ENCODE measurements at places on chromosomes 1 and 21. TPM values are rescaled to one million over a fixed set of nuclear protein-coding genes. Genes with fewer than 3 reads are reported as not detected.

Gene BPNT1
- 68.2 TPM for total RNA-seq

Gene KRTAP19-4
- not detected for total RNA-seq

Gene OR2T10
- total RNA-seq, result not detected

Gene FCGR2B
- not detected for total RNA-seq

Gene ALX3
- not detected for total RNA-seq

Gene COL8A2
- total RNA-seq, result 0.04 TPM

Gene PPM1J
- 0.07 TPM for total RNA-seq

Gene SPRR2D
- total RNA-seq, result not detected

GRCh38 chr1:226027538-226028217, 28.5 kb upstream of the SDE2 start:
- H3K27ac ChIP-seq, result no peak overlapping the region
- no peaks in the 10 kb centered on the region for H3K27me3 ChIP-seq
- H3K4me3 ChIP-seq, result peak overlapping the region; percentile 41
- no peaks in the 10 kb centered on the region for H3K36me3 ChIP-seq

DNA sequence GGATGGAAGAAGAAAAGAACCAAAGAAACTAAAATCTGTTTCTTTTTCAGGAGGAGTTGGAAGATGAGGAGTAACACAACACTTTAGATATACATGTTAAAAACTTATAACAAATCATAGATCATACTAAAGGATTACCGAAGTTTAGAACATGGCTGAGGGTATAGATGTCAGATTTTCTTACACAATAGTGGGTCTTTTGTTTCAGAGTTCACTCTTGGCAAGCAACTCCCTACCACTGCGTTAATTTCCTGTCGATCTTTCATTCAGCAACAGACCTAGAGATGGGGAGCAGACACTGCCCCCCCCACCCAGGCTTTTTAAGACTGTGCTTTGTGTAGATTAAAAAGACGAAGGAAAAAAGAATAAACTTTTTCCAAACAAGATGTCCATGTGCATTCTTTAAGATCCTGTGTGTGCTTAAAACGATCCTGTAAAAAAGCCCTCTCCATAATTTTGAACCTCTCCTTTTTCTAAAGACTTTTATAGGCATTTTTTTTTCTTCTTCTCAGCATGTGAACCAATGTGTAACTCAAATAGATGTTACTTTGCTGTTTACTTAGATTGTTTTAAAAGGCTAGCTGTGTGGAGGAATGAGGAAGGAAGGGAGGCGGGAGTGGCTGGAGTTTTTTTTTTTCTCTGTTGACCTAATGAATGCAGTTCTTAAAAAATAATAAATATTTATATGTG, 50.4 kb downstream of the NFIA start:
- no peak overlapping the region for H3K27ac ChIP-seq
- no peaks in the 10 kb centered on the region for H3K27me3 ChIP-seq
- no peaks in the 10 kb centered on the region for H3K36me3 ChIP-seq
- DNase-seq, result no peak

DNA sequence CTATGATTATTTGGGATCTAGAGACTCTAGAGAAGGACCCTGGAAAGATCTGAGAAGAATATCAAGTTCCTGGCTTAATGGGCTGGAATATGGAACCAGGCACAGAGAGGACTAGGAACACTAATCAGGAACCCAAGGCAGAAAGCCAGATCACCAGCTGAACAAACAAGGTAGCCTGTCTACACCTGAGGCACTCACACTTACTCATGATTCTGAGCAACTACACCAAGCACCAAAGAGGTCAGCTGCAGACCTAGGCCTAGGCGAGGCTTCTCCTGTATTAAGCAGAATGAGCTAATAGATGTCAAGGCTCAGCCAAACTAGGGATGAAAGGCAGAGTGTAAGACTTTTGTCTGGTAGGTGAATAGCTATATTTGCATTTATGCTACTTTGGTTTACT, 368.1 kb downstream of the LTN1 start:
- H3K4me3 ChIP-seq, result no peak overlapping the region
- no peaks in the 10 kb centered on the region for H3K36me3 ChIP-seq
- no peak overlapping the region for H3K27ac ChIP-seq

- DNase-seq, result no peak
- H3K27me3 ChIP-seq, result no peaks in the 10 kb centered on the region
- no peak overlapping the region for H3K4me3 ChIP-seq
- H3K4me1 ChIP-seq, result no peaks in the 10 kb centered on the region
Measured at GRCh38 chr1:218273762-218274479, 11.2 kb upstream of the RRP15 start.

GRCh38 chr1:23879809-23880208, 11.7 kb upstream of the FUCA1 start:
- no peak for DNase-seq
- H3K27me3 ChIP-seq, result peaks cover 5% of the 10 kb centered on the region
- H3K4me3 ChIP-seq, result no peak overlapping the region
- no peak overlapping the region for H3K27ac ChIP-seq
- no peaks in the 10 kb centered on the region for H3K36me3 ChIP-seq
- no peaks in the 10 kb centered on the region for H3K4me1 ChIP-seq

DNA sequence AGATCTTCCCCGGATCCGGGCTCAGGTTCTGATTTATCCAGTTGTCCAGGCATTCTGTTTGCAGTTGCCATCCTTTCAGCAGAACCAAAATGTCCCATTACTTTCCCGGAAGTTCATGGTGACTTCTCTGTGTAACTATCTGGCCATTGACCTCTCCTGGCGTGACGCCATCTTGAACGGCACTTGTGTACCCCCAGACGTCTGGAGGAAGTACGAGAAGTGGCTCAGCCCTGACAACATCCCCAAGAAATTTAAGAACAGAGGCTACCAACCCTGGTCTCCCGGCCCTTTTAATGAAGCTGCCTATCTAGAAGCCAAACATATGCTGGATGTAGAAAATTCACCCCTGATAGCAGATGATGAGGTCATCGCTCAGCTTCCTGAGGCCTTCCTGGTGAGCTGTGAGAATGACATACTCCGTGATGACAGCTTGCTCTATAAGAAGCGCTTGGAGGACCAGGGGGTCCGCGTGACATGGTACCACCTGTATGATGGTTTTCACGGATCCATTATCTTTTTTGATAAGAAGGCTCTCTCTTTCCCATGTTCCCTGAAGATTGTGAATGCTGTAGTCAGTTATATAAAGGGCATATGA, 22.4 kb downstream of the AADACL4 start:
- H3K27ac ChIP-seq, result no peak overlapping the region
- H3K4me3 ChIP-seq, result no peak overlapping the region
- peaks cover 5% of the 10 kb centered on the region for H3K27me3 ChIP-seq
- DNase-seq, result no peak
- H3K4me1 ChIP-seq, result no peaks in the 10 kb centered on the region

DNA sequence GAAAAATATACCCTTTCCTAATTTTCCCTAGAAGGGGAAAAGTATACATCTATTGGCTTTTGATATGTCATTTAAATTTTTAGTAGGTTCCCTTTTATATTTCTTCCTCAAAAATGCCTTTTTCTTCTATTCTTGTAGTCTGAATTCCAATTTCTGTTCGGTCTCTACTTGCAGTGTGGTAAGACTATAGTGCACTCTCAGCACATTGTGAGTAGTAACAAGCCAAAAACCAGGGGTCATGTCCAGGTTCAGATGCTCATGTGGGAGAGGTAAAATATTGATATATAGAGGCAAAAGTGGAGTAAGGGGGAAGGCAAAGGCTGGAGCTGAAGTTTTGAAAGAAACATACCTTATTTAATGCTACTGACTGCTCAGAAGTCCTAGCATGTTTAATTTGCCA, 4.0 kb upstream of the FCGR2A start:
- H3K27ac ChIP-seq, result no peak overlapping the region
- H3K36me3 ChIP-seq, result no peaks in the 10 kb centered on the region
- peaks cover 12% of the 10 kb centered on the region for H3K4me1 ChIP-seq
- DNase-seq, result no peak
- H3K4me3 ChIP-seq, result no peak overlapping the region
- H3K27me3 ChIP-seq, result no peaks in the 10 kb centered on the region

DNA sequence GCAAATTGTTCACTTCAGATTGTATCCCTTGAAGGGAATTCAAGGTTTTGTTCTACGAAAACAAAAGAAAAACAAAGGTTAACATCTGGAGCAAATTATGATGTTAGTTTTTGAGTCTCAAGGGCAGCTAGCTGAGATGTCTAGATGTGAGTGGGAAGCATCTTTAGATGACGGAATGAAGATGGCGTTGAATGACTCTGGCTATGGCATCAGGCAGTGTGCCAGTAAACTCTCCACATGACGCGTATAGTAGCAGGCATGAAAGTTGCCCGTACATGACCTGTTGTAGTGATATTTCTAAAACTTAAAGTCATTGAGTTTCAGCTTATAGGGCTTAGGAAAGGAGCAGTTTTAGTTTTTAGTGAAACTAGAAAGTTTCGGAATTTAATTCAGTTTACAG, 12.3 kb upstream of the SDC3 start:
- DNase-seq, result no peak
- H3K27ac ChIP-seq, result no peak overlapping the region
- H3K36me3 ChIP-seq, result no peaks in the 10 kb centered on the region
- H3K27me3 ChIP-seq, result no peaks in the 10 kb centered on the region
- H3K4me1 ChIP-seq, result no peaks in the 10 kb centered on the region

DNA sequence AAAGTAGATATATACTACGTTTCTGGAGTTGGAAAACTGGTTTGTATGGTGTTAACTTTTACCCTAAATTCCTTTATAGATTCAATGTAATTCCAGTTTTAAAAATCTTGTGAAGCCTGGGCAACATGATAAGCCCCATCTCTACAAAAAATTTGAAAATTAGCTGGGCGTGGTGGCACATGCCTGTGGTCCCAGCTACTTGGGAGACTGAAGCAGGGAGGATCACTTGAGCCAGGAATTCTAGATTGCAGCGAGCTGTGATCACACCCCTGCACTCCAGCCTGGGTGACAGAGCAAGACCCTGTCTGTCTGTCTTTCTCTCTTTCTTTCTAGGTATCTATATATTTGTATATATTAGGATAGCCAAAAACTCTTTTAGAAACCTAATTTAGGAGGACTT, 141.9 kb downstream of the CLEC20A start:
- no peak overlapping the region for H3K4me3 ChIP-seq
- no peak overlapping the region for H3K27ac ChIP-seq
- no peaks in the 10 kb centered on the region for H3K36me3 ChIP-seq
- peaks cover 27% of the 10 kb centered on the region for H3K4me1 ChIP-seq

DNA sequence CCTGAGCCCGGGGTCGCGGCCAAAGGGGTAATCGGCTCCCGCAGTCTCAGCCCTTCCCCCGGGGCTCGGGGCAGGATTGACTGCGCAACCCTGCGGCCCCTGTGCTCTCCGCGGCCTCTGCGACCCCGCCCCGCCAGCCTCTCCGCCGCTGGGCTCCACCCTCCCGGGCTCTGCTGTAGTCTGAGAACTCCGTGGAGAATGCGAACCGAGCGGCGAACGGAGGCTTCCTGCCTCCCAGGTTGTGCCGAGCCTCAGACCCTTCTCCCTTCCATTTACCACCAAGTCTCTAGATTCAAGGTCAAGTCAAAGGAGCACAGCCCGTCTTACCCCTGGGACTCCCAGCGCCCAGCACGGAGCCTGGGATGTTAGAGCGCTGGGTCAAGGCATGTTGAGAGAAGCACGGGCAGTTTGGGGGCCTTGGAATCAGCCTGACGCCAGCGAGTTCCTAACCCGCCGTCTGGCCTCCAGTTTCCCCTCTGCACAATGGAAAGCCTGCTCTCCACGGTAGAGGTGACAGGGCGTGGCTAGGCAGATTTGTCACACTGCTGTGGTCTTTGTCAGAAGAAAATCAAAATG, 3.0 kb downstream of the ATP2B4 start:
- H3K4me3 ChIP-seq, result peak overlapping the region; percentile 61
- peaks cover 10% of the 10 kb centered on the region for H3K27me3 ChIP-seq
- H3K4me1 ChIP-seq, result peaks cover 23% of the 10 kb centered on the region
- H3K27ac ChIP-seq, result no peak overlapping the region
- H3K36me3 ChIP-seq, result no peaks in the 10 kb centered on the region

- DNase-seq, result no peak
- no peak overlapping the region for H3K27ac ChIP-seq
- H3K4me1 ChIP-seq, result peaks cover 25% of the 10 kb centered on the region
- no peaks in the 10 kb centered on the region for H3K27me3 ChIP-seq
- H3K4me3 ChIP-seq, result no peak overlapping the region
- H3K36me3 ChIP-seq, result no peaks in the 10 kb centered on the region
Measured at GRCh38 chr1:174171073-174171472, 11.8 kb downstream of the RABGAP1L start.

DNA sequence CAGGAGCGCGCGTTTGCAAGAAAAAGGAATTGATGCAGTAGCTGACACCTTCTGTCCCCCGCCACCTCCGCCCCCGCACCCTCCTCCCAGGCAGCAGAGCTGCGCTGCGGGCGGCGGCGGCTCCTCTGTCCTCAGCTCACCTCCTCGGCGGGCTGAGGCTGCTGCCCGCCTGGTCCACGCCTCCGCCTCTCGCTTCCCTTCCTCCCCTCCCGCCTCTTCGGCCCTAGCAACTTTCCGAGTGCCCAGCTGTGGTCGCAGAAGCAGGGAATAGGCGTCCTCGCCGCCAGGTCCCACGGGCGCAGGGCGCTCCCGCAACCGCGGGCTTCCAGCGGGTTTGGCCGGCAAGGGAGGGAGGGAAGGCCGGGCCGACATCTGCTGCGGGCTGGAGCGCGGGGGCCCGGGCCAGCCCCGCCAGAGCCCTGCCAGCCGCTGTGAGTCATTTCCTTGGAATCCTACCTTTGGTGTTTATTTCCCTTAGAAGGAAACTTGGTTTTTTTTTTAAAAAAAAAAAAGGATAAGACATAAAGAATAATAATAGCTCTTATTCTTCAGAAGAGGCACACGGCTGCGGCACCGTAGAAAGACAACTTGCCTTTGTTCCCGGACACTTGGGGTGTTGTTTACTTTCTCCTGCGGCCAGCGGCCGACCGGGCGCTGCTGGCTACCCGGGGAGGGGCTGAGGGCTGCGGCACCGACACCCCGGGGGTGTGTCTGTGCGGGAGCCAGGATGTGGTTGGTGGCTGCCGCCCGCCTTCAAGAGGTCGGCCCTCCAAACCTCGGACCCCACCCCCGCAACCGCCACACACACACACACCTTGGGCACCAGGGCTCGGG, 1.1 kb downstream of the SERTAD4 start:
- DNase-seq, result no peak
- H3K27me3 ChIP-seq, result peaks cover 66% of the 10 kb centered on the region
- peak overlapping the region; percentile 16 for H3K4me3 ChIP-seq
- H3K4me1 ChIP-seq, result peaks cover 7% of the 10 kb centered on the region

DNA sequence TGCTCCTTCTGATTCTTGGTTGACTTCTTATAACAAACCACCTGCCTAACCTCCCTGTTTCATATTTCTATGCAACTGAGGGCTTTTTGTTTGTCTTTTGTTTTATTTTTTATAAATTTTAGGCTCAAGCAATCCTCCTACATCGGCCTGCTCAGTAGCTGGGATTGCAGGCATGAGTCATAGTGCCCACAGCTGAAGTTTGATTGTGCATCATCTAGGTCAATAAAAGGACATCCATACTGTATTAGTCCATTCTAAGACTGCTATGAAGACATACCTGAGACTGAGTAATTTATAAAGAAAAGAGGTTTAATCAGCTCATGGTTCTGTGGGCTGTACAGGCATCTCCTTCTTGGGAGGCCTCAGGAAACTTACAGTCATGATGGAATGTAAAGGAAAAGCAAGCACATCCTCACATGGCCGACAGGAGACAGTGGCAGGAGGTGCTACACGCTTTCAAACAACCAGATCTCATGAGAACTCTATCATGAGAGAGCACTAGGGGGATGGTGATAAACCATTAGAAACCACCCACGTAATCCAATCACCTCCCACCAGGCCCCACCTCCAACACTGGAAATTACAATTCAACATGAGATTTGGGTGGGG, 285.0 kb downstream of the SIPA1L2 start:
- H3K27me3 ChIP-seq, result no peaks in the 10 kb centered on the region
- H3K27ac ChIP-seq, result no peak overlapping the region
- no peaks in the 10 kb centered on the region for H3K4me1 ChIP-seq
- no peak overlapping the region for H3K4me3 ChIP-seq
